Mesothelial cell of epicardium (in vitro differentiated cells): ENCODE measurements at places on chromosomes 5 and 9. TPM values are rescaled to one million over a fixed set of nuclear protein-coding genes. Genes with fewer than 3 reads are reported as not detected.

DNA sequence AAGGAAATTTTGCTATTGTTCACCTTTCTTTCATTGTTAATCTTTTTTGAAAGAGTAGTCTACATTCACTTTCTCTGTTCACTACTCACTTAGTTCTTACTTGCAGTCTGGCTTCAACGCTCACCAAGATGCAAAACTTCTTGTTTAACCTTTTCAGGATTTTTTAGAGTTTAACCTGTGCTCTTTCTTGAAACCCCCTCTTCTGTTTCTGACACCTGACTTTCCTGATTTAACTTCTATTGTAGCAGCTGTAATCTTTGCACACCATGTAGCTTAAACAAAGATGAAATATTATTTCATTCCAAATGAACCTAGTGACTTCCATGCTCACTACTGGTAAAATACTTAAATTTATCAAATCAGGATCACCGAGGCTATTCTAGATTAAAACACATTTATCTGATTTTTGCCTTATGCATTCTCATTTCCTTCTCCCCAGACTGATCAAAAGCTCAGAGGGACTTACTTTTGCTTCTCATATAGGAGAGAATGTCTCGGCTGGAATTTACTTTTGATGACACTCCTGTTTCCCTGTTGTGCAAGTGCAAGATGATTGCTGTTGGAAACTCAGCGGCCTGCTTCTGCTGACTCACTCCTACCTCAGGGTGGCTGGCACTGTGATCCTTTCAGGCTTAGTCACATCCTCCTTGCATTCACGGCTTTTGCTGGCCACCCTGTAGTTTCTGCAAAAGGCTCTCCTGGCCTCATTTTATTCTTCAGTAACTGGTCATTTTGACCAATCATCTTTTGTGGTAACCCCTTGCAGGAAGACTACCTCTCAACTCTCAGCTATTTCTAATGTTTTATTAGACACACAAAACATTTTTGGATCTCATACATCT is 109.3 kb upstream of the IFNE start:
- peaks cover 11% of the 10 kb centered on the region for H3K4me1 ChIP-seq
- no peak overlapping the region for H3K27ac ChIP-seq
- no peak for DNase-seq
- no peak overlapping the region for H3K4me3 ChIP-seq

DNA sequence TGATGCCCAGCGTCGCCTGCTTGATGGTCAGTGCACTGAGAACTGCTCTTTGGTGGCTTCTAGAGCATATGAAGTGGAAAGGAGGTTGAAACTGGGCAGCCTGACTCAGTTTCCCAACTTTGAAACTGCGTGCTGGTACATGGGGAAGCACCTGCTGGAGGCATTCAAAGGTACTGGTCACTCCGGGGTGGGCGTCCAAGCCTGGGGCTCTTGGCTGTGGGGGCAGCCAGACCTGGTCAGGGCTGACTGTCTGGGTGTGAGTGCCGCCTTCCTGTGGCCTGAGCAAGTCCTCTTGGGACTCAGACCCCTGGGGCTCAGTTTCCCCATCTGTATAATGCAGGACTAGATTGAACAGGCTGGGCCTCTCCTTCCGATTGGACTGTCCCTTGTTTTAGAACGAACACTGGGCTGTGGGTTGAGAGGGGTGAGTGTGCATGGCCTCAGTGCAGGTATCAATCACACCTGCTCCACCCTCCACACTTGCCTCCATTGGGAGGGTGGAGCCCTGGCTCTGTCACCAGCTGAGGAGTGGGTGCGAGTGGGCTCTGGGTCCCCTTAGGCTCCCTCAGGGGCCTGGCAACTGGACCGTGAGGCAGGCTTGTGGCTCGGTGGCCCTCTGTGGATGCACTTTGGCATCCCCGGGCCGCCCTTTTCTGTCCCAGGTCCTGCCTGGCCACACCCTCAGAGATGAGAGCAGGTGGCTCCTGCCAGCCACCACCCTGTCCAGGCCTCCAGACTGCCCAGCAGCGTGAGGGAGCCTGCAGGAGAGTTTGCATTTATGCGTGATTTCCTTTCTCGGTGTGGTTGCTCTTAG is 80.2 kb downstream of the PHF2 start:
- no peak overlapping the region for H3K27ac ChIP-seq
- DNase-seq, result no peak
- H3K4me1 ChIP-seq, result no peaks in the 10 kb centered on the region
- H3K36me3 ChIP-seq, result peaks cover 33% of the 10 kb centered on the region
- no peaks in the 10 kb centered on the region for H3K27me3 ChIP-seq

- H3K4me1 ChIP-seq, result peaks cover 2% of the 10 kb centered on the region
- H3K36me3 ChIP-seq, result peaks cover 2% of the 10 kb centered on the region
- H3K4me3 ChIP-seq, result no peak overlapping the region
- no peak overlapping the region for H3K27ac ChIP-seq
- no peak for DNase-seq
Observed at GRCh38 chr5:74977471-74977870, 74.9 kb downstream of the GCNT4 start.

GRCh38 chr5:72366324-72366976 is 46.3 kb downstream of the PTCD2 start:
- H3K36me3 ChIP-seq, result peaks cover 11% of the 10 kb centered on the region
- H3K27me3 ChIP-seq, result no peaks in the 10 kb centered on the region
- H3K27ac ChIP-seq, result peak overlapping the region; percentile 61
- H3K4me3 ChIP-seq, result no peak overlapping the region

DNA sequence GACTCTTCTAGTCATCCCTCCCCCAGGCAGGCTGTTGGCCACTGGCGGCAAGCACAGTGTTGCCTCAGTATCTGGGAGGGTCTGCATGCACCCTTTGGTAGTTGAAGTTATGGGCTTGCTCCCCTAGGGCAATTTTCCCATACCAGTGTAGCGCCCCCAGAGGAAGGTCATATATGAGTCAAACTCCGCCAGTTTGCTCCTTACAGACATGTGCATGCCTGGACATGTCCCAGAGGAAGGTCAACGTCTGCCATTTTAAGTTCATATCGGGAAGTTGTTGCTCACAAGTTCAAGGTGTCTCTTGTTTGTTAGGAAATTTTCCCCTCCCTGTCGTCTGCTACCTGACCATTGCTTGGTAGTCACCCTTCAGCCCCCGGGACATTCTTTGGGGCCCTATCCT is 51.3 kb upstream of the MROH2B start:
- no peaks in the 10 kb centered on the region for H3K36me3 ChIP-seq
- no peak overlapping the region for H3K4me3 ChIP-seq
- no peak overlapping the region for H3K27ac ChIP-seq
- H3K4me1 ChIP-seq, result no peaks in the 10 kb centered on the region
- H3K27me3 ChIP-seq, result no peaks in the 10 kb centered on the region

CPLANE1 gene
- 31.0 to 33.8 TPM (median 32.3 TPM) in 3 replicates for total RNA-seq

DNA sequence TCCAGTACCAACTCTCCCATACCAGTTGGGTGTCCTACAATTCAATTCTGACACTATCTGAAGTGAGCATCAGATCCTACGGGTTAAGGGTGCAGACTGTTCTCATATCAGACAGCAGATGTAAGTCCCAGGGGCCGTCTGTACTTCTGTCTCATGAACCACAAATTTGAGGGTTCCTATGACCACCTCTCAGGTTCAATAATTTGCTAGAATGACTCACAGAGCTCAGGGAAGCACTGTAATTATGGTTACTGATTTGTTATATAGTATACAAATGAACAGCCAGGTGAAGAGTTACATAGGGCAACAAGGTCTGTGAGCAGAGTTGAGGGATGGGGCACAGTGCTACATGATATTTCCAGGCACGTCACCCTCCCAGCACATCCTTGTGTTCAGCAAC is 499.1 kb downstream of the DMAC1 start:
- H3K4me1 ChIP-seq, result peaks cover 12% of the 10 kb centered on the region
- no peak overlapping the region for H3K27ac ChIP-seq
- H3K36me3 ChIP-seq, result no peaks in the 10 kb centered on the region
- peaks cover 1% of the 10 kb centered on the region for H3K27me3 ChIP-seq
- no peak for DNase-seq
- H3K4me3 ChIP-seq, result no peak overlapping the region

GRCh38 chr5:73267766-73268435 is 94.9 kb downstream of the TMEM174 start:
- peaks cover 43% of the 10 kb centered on the region for H3K27me3 ChIP-seq
- H3K27ac ChIP-seq, result no peak overlapping the region
- no peaks in the 10 kb centered on the region for H3K36me3 ChIP-seq
- peaks cover 2% of the 10 kb centered on the region for H3K4me1 ChIP-seq

GRCh38 chr9:100577776-100578448 is at the start of gene CAVIN4:
TSS of gene CAVIN4 (plus strand) at chr9:100578079. CDS start at chr9:100578144, 65 bp downstream.
- no peak within 1 kb of the TSS for H3K4me3 ChIP-seq
- H3K27me3 ChIP-seq, result no peaks in the 10 kb centered on the region
- DNase-seq, result no peak
- peaks cover 10% of the 10 kb centered on the region for H3K4me1 ChIP-seq

- no peak for DNase-seq
- H3K27me3 ChIP-seq, result peaks cover 25% of the 10 kb centered on the region
- no peak overlapping the region for H3K27ac ChIP-seq
- H3K36me3 ChIP-seq, result peaks cover 1% of the 10 kb centered on the region
- no peak overlapping the region for H3K4me3 ChIP-seq
- H3K4me1 ChIP-seq, result peaks cover 11% of the 10 kb centered on the region
Observed at GRCh38 chr5:133141746-133142145, 89.9 kb downstream of the HSPA4 start.

CACFD1 gene
- total RNA-seq, result 35.4 to 44.5 TPM (median 40.2 TPM) in 3 replicates

- no peaks in the 10 kb centered on the region for H3K36me3 ChIP-seq
- H3K4me1 ChIP-seq, result peaks cover 60% of the 10 kb centered on the region
- DNase-seq, result no peak
- no peak overlapping the region for H3K4me3 ChIP-seq
- H3K27me3 ChIP-seq, result no peaks in the 10 kb centered on the region
- H3K27ac ChIP-seq, result peak overlapping the region; percentile 88
Observed at GRCh38 chr5:56516441-56516840, 283.3 kb upstream of the ANKRD55 start.

GRCh38 chr9:100652850-100653249 is 75.0 kb downstream of the CAVIN4 start:
- H3K4me1 ChIP-seq, result no peaks in the 10 kb centered on the region
- H3K4me3 ChIP-seq, result no peak overlapping the region
- H3K27ac ChIP-seq, result no peak overlapping the region
- H3K27me3 ChIP-seq, result peaks cover 3% of the 10 kb centered on the region
- no peaks in the 10 kb centered on the region for H3K36me3 ChIP-seq

DNA sequence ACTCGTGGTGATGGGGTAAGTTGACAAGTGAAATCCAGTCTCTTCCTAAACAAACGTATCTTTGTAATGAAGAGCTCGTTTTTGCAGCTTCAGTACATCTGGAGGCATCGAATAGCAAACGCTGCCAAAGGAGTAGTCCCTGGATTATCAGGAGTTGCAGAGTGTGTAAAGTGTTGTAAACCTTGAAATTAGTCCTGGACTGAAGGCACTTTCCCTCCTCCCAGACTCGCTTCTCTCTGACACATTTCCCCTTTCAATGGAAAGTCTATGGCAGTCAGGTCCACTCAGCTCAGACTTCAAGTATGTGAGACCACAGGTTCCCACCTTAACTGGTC is 1.5 kb upstream of the PBX3 start:
- DNase-seq, result no peak
- peak overlapping the region; percentile 89 for H3K4me3 ChIP-seq
- H3K4me1 ChIP-seq, result peaks cover 23% of the 10 kb centered on the region
- H3K36me3 ChIP-seq, result peaks cover 2% of the 10 kb centered on the region
- no peak overlapping the region for H3K27ac ChIP-seq
- peaks cover 3% of the 10 kb centered on the region for H3K27me3 ChIP-seq

PRRX2 gene
- total RNA-seq, result 7.5 to 10.1 TPM (median 8.7 TPM) in 3 replicates

DNA sequence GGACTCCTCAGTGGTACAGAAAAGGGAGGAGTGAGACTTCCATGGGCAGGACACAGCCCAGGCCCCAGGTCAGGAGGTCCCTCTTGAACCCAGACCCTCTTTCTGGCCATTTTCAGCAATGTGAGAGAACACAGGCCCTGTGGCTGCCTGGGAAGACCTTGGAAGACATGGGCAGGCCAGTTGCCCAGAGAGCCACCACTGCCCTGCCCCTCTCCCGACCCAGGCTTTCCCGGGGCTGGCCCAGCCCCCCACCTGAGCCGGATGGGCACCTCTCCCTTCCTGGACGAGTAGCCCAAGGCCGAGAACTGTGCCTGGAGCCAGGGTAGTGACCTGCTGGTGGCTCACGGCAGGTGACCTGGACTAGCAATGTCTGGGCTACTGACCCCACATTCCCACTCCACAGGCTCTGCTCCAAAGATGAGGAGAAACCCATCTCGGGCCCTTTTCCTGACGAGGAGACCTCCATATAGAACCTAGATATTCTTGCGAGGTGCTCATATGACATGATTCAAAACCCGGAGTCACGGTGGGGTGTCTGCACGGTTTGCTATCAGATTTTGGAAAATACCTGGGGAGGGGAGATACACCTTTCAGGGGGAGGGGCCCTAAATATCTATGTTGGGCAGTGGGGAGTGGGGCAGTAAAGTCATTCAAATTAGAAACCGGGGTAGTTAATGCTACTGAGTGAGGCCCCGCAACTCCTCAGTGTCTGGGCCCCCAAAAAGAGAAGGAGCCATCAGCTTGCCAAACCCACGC is 59.4 kb downstream of the ZNF354C start:
- no peak overlapping the region for H3K4me3 ChIP-seq
- H3K36me3 ChIP-seq, result peaks cover 5% of the 10 kb centered on the region
- no peaks in the 10 kb centered on the region for H3K27me3 ChIP-seq
- DNase-seq, result peak; percentile 19
- no peaks in the 10 kb centered on the region for H3K4me1 ChIP-seq

TNPO1 gene
- 127 to 141 TPM (median 135 TPM) in 3 replicates for total RNA-seq

- no peak for DNase-seq
- peaks cover 6% of the 10 kb centered on the region for H3K4me1 ChIP-seq
- H3K4me3 ChIP-seq, result no peak overlapping the region
- no peaks in the 10 kb centered on the region for H3K27me3 ChIP-seq
Observed at GRCh38 chr5:5203451-5203850, 63.3 kb downstream of the ADAMTS16 start.

CXCL14 gene
- total RNA-seq, result 51.6 to 61.3 TPM (median 56.5 TPM) in 3 replicates

DNA sequence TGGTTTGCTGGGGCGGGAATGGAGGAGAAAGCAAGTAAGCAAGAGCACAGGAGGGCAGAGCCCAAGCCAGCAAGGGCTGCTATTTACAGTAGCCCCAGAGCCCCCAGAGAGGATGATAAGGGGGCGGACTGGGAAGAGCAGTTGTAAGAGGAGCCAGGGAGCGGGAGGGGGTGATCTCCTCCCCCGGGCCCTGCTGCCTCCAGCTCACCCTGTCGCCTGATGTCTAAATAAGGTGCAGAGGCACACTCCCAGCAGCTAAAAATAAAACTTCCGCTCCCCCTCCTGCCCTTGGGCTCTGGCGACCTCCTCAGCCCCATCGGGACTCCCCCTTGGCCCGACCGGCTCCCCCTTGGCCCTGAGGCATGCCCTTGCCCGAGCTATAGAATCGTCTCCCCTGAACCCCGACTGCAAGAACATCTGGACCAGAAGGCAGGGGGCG is 14.4 kb upstream of the CCDC69 start:
- peaks cover 17% of the 10 kb centered on the region for H3K4me1 ChIP-seq
- H3K27ac ChIP-seq, result no peak overlapping the region
- no peaks in the 10 kb centered on the region for H3K27me3 ChIP-seq
- no peak for DNase-seq

JAKMIP2 gene
- total RNA-seq, result 5.1 to 5.5 TPM (median 5.4 TPM) in 3 replicates
